ENCODE measurements at places on chromosomes 7 and 10.

- DNase-seq, result no peak
Measured at GRCh38 chr7:25854608-25855497, 297.1 kb upstream of the NFE2L3 start.

DNA sequence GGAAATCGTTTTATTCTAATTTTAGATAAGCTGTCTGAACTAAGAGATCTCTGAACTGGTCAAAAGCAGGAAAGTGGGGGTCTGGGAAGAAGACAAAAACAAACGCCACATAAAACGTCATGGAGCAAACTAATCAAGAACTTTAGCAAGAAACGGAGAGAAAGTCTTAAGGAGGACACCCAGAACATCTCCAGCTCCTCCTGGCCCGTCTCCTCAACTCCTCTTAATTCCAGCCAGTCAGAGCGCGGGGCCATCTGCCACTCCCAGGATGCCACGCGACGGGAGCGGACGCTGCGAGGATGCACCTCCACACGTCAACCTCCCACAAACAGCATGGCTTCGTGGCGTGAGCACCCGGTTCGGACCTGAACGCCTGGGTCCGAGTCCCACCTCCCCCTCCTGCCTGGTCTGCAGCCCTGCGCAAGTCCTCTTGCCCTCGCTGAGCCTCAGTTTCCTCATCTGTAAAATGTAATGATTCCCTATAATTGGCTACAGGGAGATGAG lies 598 bp downstream of the MMS19 start:
- DNase-seq, result peak; percentile 76

GRCh38 chr7:117949232-117949631 lies 76.0 kb upstream of the CTTNBP2 start:
- DNase-seq, result no peak

DNA sequence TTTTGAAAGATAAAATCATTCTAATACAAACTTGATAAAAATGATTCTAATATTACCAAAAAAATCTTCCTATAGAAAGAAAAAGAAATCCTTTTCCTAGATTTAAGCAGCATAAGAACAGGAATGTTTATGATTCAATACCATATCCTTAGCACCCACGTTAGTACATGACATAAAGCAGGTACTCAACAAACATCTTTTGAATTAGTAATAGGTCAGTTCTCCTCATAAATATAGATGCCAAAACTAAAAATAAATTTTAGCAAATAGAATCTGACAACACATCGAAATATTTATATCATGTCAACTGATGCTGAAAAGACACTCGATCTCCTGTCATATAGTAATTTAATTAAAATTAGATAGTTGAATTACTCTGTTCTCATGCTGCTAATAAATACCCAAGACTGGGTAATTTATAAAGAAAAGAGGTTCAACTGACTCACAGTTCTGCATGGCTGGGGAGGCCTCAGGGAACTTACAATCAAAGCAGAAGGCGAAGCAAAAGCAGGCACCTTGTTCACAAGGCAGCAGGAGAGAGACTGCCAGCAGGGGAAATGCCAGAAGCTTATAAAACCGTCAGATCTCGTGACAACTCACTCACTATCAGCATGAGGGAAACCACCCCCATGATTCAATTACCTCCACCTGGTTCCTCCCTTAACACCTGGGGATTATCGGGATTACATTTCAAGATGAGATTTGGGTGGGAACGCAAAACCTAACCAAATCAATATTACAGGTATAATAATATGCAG lies 191.8 kb downstream of the HTR7 start:
- DNase-seq, result no peak
